ENCODE measurements at places on chromosomes 5 and 9. TPM values are rescaled to one million over a fixed set of nuclear protein-coding genes. Genes with fewer than 3 reads are reported as not detected.

DNA sequence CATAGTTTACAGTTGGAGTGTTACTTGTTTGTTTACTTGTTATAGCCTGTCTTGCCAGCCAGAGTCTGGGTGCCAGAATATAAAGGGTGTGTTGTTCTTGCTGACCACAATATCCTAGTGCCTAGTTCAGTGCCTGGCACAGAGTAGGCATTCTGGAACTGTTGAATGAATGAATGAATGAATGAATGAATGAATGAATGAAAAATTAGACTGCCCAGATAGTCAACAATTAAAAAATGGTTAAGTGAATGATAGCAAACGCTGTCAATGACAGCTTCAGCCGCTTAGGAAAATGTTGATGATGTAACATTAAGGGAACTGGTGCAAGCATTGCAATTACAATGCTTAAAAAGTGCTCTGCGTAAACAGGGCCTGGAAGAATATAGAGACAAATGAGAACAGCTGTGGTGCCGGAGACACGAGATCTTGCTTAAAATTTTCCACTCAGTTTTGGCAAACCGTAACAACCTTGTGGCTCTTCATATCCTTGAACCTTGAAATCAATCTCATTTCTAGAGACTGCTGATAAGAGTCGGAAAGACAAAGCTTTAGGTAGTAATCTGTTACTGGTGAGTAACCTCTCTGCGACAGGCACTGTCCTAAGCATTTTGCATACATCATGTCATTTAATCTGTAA, 4.7 kb upstream of the TTLL11 start:
- H3K27me3 ChIP-seq = no peaks in the 10 kb centered on the region
- H3K36me3 ChIP-seq = no peaks in the 10 kb centered on the region
- DNase-seq = no peak
- no peak overlapping the region for H3K4me3 ChIP-seq

GRCh38 chr9:111621895-111622480, 9.1 kb upstream of the DNAJC25 start:
- no peaks in the 10 kb centered on the region for H3K4me1 ChIP-seq
- H3K27me3 ChIP-seq = no peaks in the 10 kb centered on the region
- peak; percentile 35 for DNase-seq
- no peak overlapping the region for H3K4me3 ChIP-seq
- no peaks in the 10 kb centered on the region for H3K36me3 ChIP-seq
- H3K27ac ChIP-seq = no peak overlapping the region

- H3K27ac ChIP-seq = no peak overlapping the region
- H3K36me3 ChIP-seq = no peaks in the 10 kb centered on the region
- no peaks in the 10 kb centered on the region for H3K4me1 ChIP-seq
- no peak for DNase-seq
- no peaks in the 10 kb centered on the region for H3K27me3 ChIP-seq
- no peak overlapping the region for H3K4me3 ChIP-seq
Observed at GRCh38 chr5:78899922-78900362, 85.2 kb downstream of the ARSB start.

DNA sequence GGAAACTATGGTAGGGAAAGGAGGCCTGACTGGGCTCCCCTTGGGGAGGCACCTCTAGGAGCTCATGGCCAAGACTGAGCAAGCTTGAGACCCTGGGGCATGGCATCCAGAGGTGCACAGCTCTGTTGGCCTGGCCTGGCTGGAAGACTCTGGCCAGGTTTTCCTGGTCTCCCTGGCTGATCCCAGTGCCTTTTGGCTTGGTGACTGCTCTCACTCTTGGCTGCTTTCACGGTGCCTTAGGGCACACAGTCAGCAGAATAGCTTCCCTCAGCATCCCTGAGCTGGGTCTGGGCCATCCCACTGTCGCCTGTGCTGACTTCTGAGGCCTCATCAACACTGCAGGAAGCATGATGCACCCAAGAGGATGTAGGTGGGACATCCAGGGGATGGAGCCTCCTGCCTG, 13.4 kb upstream of the DELE1 start:
- H3K36me3 ChIP-seq = no peaks in the 10 kb centered on the region
- H3K4me1 ChIP-seq = peaks cover 11% of the 10 kb centered on the region
- H3K27ac ChIP-seq = no peak overlapping the region
- no peak overlapping the region for H3K4me3 ChIP-seq

GRCh38 chr5:138305797-138306196, 25.8 kb downstream of the CDC25C start:
- no peak for DNase-seq
- no peaks in the 10 kb centered on the region for H3K36me3 ChIP-seq
- H3K4me1 ChIP-seq = no peaks in the 10 kb centered on the region
- no peak overlapping the region for H3K4me3 ChIP-seq
- H3K27me3 ChIP-seq = no peaks in the 10 kb centered on the region

GRCh38 chr5:147397616-147398015, 112.3 kb downstream of the DPYSL3 start:
- H3K4me1 ChIP-seq = no peaks in the 10 kb centered on the region
- H3K27me3 ChIP-seq = no peaks in the 10 kb centered on the region
- H3K4me3 ChIP-seq = no peak overlapping the region
- no peak for DNase-seq
- no peak overlapping the region for H3K27ac ChIP-seq

DNA sequence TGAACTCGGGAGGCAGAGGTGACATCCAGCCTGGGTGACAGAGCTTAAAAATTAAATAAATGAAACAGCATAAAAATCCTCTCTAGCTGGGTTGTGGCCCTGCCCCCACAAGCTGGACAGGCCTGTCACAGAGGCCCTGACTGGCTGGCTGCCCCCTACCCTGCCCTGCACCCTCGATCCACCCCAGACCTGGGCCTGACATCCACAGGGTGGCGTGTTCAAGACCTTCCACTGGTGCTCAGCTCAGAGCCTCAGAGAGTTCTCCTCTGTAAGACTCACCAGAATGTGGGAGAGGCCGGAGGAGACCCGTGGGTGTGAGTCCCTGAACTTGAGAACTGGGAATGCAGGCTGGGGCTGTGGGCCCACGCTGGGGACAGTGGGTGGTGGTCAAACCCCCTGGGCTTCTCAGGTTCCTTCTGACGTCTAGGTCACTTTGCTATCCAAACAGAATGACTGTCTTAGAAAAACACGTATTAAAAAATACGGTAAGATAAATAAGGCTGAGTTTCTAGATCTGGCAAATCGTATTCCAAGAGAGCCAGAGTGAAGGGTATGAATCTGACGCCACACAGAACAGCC, 9.7 kb upstream of the WDR38 start:
- H3K36me3 ChIP-seq = no peaks in the 10 kb centered on the region
- H3K27me3 ChIP-seq = peaks cover 11% of the 10 kb centered on the region
- H3K4me3 ChIP-seq = no peak overlapping the region
- no peak for DNase-seq

The NRG2 gene
- 0.08 TPM for total RNA-seq

- no peak overlapping the region for H3K4me3 ChIP-seq
- H3K27ac ChIP-seq = no peak overlapping the region
- H3K27me3 ChIP-seq = no peaks in the 10 kb centered on the region
- H3K36me3 ChIP-seq = no peaks in the 10 kb centered on the region
- H3K4me1 ChIP-seq = no peaks in the 10 kb centered on the region
- no peak for DNase-seq
Observed at GRCh38 chr5:88952344-88952743, 69.4 kb upstream of the MEF2C start.

- no peaks in the 10 kb centered on the region for H3K36me3 ChIP-seq
- peaks cover 5% of the 10 kb centered on the region for H3K27me3 ChIP-seq
- no peaks in the 10 kb centered on the region for H3K4me1 ChIP-seq
- no peak overlapping the region for H3K4me3 ChIP-seq
- no peak for DNase-seq
Observed at GRCh38 chr9:72937545-72937944, 15.3 kb downstream of the ALDH1A1 start.

The CER1 gene
- not detected for total RNA-seq

DNA sequence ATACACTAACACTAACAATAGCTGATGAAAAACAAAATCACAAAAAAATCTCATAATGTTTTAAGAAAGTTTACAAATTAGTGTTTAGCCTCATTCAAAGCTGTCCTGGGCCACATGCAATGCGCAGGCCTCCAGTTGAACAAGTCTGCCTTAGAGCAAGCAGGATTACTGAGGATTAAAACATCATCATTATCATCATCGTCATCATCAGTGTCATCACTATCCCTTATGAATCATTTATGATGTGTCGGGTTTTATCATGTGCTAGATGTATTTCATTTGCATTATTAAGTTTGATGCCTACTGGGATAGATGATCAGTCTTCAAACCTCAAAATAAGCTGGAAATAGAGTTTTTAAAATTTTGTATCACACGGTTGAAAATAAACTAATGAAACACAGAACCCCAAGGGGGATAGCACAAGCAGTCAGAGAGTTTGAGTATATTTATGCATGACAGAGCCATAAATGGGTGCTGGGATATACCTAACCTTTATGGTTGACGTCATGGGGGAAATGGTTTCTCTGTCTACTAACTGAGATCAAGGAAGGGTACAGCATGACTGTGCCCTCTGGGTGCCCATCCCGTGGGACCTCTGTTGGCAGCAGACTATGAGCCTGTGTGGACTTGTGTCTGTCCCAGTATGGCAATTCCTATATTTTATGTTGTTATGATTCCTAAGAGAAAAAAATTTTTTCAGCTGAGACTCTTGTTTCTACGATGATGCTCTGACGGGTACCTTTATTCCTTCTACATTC, 150.3 kb upstream of the ADRA1B start:
- H3K4me3 ChIP-seq = no peak overlapping the region
- H3K27me3 ChIP-seq = no peaks in the 10 kb centered on the region
- DNase-seq = no peak
- H3K36me3 ChIP-seq = no peaks in the 10 kb centered on the region

GRCh38 chr5:136013559-136013958, 15.2 kb upstream of the TGFBI start:
- H3K27ac ChIP-seq = no peak overlapping the region
- H3K36me3 ChIP-seq = no peaks in the 10 kb centered on the region
- H3K4me3 ChIP-seq = no peak overlapping the region

- H3K4me3 ChIP-seq = no peak overlapping the region
- no peaks in the 10 kb centered on the region for H3K36me3 ChIP-seq
- H3K4me1 ChIP-seq = no peaks in the 10 kb centered on the region
- H3K27me3 ChIP-seq = peaks cover 18% of the 10 kb centered on the region
- H3K27ac ChIP-seq = no peak overlapping the region
- no peak for DNase-seq
Observed at GRCh38 chr9:91720751-91721705, 229.0 kb downstream of the ROR2 start.

DNA sequence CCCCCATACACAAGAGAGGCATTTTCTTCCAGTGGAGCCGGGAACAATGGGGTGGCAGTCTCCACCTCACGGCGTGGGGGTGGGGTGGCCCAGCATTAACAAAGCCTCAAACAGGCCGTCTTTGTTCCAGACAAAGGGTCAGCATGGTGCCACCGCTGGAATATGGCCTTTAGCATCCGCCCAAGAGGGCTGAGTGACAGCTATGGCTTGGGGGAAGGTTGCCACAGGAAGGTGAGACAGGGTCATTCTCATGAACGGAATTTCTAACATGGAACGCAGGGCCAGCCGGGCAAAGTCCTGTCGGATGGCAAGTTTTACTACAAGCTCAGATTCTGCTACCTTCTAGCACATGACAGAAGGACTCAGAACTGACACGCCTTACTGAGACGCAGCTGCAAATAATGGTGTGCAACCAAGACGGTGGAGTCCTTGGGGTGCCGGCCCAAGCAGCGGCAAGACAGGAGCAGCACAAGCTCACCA, 64.0 kb downstream of the OTULIN start:
- DNase-seq = no peak
- no peak overlapping the region for H3K4me3 ChIP-seq
- no peaks in the 10 kb centered on the region for H3K27me3 ChIP-seq
- H3K27ac ChIP-seq = no peak overlapping the region
- H3K4me1 ChIP-seq = peaks cover 4% of the 10 kb centered on the region

- H3K27ac ChIP-seq = no peak overlapping the region
- H3K27me3 ChIP-seq = peaks cover 2% of the 10 kb centered on the region
- no peak for DNase-seq
- peaks cover 6% of the 10 kb centered on the region for H3K4me1 ChIP-seq
- H3K36me3 ChIP-seq = peaks cover 21% of the 10 kb centered on the region
Observed at GRCh38 chr9:93679536-93680442, 103.4 kb downstream of the PHF2 start.

DNA sequence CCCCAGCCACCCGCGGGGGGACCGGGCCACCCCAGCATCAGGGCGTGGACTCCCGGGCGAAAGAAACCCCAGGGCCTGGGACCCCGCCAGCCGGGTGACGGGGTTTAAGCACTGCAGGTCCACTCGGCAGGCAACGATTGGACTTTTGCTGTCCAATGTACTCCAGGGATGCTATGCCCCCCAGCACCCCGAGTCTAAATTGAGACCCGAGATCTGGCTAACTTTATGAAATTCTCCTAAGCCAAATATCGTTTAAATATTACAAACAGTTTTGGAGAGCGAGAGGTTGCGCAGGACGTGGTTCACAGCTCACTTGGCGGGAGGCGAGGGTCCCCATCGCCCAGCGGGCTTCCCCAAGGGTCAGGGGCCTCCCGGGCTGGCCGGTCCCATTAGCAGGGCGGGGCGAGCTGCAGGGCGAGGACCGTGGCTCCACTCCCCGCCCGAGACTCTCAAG, 384 bp upstream of the MRPS2 start:
- H3K27me3 ChIP-seq = no peaks in the 10 kb centered on the region
- no peak for DNase-seq
- H3K4me3 ChIP-seq = peak overlapping the region; percentile 97
- H3K4me1 ChIP-seq = peaks cover 46% of the 10 kb centered on the region
- H3K27ac ChIP-seq = peak overlapping the region; percentile 41
- peaks cover 26% of the 10 kb centered on the region for H3K36me3 ChIP-seq

DNA sequence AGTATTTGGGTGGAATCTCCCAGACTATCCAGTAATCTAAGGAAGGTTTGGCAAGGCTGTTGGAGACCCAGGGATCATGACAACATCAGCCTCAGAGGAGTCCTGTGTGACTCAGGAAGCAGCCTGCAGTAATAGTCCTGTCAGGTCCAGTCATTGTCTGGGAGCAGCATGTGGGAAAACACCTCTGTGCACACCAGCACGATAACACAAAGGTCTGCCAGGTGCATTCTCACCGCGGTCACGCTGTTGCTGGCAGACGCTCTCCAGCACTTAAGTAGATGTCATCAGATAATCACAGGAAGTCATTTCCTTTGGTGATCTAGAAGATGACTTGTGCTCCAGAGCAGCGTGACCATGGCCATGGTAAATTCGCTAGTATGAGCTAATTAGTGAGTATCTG, 99.2 kb upstream of the IQGAP2 start:
- peaks cover 14% of the 10 kb centered on the region for H3K4me1 ChIP-seq
- H3K27me3 ChIP-seq = no peaks in the 10 kb centered on the region
- H3K4me3 ChIP-seq = no peak overlapping the region
- DNase-seq = peak; percentile 2
- no peak overlapping the region for H3K27ac ChIP-seq

The FAM151B gene
- 0.33 TPM for total RNA-seq

The CXCL14 gene
- not detected for total RNA-seq
